Cerebellum (tissue), 4 donors: ENCODE measurements at places on chromosomes 7 and 10. TPM values are rescaled to one million over a fixed set of nuclear protein-coding genes. Genes with fewer than 3 reads are reported as not detected.

ASAH2B gene
- 9.1 TPM for total RNA-seq

MOGAT3 gene
- total RNA-seq: not detected

ANKRD2 gene
- total RNA-seq: not detected

CFAP70 gene
- total RNA-seq: 3.6 TPM

AKR1C4 gene
- not detected for total RNA-seq

RELN gene
- total RNA-seq: 390 TPM

PRSS37 gene
- not detected for total RNA-seq
